ENCODE measurements at places on chromosomes 4 and X.

GRCh38 chr4:87180767-87181166 is 39.7 kb downstream of the KLHL8 start:
- no peaks in the 10 kb centered on the region for H3K36me3 ChIP-seq
- DNase-seq = no peak
- H3K4me3 ChIP-seq = no peak overlapping the region
- H3K4me1 ChIP-seq = no peaks in the 10 kb centered on the region

- peaks cover 5% of the 10 kb centered on the region for H3K4me1 ChIP-seq
- DNase-seq = no peak
- no peak overlapping the region for H3K4me3 ChIP-seq
- H3K27ac ChIP-seq = no peak overlapping the region
- no peaks in the 10 kb centered on the region for H3K27me3 ChIP-seq
Observed at GRCh38 chrX:65586491-65586890, 51.9 kb upstream of the LAS1L start.

GRCh38 chrX:40012868-40013265 is 84.9 kb downstream of the BCOR start:
- peak overlapping the region; percentile 67 for H3K4me3 ChIP-seq
- no peak for DNase-seq
- peak overlapping the region; percentile 97 for H3K27ac ChIP-seq
- H3K36me3 ChIP-seq = no peaks in the 10 kb centered on the region

DNA sequence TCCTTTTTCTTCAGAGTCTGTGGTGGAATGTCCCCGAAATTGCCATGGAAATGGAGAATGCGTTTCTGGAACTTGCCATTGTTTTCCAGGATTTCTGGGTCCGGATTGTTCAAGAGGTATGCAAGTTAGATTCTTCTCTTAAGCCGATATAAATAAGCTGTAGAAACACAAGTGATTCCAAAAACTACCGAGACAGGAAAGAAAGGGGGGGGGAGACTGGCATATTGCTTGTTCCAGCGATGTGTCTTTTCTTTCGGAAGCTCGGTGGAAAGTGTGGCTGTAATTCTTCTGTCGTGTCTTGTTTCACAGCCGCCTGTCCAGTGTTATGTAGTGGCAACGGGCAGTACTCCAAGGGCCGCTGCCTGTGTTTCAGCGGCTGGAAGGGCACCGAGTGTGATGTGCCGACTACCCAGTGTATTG is 236.9 kb downstream of the DCTD start:
- no peaks in the 10 kb centered on the region for H3K27me3 ChIP-seq
- H3K4me3 ChIP-seq = no peak overlapping the region
- H3K4me1 ChIP-seq = no peaks in the 10 kb centered on the region
- no peak for DNase-seq
- H3K36me3 ChIP-seq = no peaks in the 10 kb centered on the region

DNA sequence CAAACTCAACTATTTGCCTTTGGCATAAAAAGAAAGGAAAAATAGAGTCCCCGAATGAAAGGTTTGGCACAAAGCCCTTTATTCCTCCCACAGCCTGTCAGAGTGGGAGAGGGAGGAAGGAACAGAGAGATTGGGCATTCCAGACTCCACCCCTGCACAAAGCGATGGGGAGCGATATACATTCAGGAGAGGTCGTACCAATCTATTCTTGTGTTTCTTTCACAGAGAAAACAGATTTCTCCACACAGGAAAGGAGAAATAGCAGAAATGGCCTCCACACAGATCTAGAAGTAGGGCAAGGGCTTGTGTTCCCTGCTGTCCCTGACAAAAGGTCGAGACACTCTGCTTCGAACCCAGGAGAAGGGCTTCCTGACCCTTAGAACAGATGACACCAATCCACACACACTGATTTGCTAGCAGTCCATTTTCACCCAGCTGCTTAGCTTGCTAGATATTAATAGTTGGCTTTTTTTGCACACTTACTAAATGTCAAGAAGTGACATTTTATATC is 197.4 kb downstream of the MAML3 start:
- H3K4me1 ChIP-seq = peaks cover under 1% of the 10 kb centered on the region
- H3K4me3 ChIP-seq = peak overlapping the region; percentile 34
- H3K27me3 ChIP-seq = no peaks in the 10 kb centered on the region
- DNase-seq = no peak
- H3K27ac ChIP-seq = no peak overlapping the region
